CD4-positive, alpha-beta T cell treated with Interleukin-2 at 100 ng/mL for 4 hours (primary cell): ENCODE measurements at places on chromosomes 2 and 18.

- DNase-seq: no peak
Measured at GRCh38 chr2:74764429-74765272, 69.3 kb upstream of the HK2 start.

- no peak for DNase-seq
Measured at GRCh38 chr18:57743008-57743407, 60.1 kb downstream of the ATP8B1 start.

GRCh38 chr18:31064130-31064529 is 21.6 kb upstream of the DSC3 start:
- no peak for DNase-seq

- no peak for DNase-seq
Measured at GRCh38 chr2:197958592-197959150, 154.3 kb downstream of the PLCL1 start.

- peak; percentile 48 for DNase-seq
Measured at GRCh38 chr2:88880441-88880953, 189.0 kb downstream of the RPIA start.

DNA sequence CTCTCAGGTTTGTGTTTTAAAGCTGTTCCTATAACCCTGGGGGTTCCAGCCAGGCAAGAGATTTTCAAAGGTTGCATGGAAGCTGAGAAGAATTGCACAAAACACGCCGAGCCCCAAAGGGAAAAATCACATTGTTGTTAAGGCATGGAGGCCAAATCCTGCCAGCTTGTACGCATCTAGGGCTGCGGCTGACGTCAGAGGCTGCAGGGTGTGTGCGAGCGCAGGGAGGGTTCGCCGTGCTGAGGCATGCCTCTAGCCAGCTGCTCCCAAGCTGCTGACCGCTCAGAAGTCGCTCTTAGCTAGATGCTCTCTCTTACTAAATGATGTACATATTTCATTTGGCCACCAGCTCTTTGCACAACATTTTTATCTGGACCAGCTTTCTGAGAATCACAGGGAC is 191.8 kb downstream of the LPIN1 start:
- DNase-seq: no peak

GRCh38 chr18:35827275-35827902 is 145.1 kb upstream of the RMP24 start:
- no peak for DNase-seq

DNA sequence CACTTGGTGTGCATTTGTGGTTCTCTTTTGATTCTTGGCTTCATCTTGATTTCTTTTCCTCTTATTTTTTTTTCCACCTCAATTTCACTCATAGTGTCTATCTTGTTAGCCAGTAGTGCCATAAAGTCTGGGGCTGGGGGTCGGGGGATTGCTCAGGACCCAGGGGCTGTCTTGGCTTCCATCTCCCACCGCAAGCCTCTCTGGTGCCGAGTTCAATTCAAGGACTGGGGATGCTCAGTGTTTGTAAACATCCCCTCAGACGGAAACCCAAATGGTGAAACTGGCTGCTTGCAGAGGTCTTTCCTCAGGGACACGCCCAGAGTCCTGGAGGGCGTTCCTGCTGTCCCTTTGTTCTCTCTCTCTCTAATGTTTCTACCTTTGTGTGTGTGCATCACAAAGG is 173.3 kb downstream of the TWIST2 start:
- no peak for DNase-seq
